ENCODE measurements at places on chromosomes 13 and 19. TPM values are rescaled to one million over a fixed set of nuclear protein-coding genes. Genes with fewer than 3 reads are reported as not detected.

Gene SYT3
- not detected for total RNA-seq

DNA sequence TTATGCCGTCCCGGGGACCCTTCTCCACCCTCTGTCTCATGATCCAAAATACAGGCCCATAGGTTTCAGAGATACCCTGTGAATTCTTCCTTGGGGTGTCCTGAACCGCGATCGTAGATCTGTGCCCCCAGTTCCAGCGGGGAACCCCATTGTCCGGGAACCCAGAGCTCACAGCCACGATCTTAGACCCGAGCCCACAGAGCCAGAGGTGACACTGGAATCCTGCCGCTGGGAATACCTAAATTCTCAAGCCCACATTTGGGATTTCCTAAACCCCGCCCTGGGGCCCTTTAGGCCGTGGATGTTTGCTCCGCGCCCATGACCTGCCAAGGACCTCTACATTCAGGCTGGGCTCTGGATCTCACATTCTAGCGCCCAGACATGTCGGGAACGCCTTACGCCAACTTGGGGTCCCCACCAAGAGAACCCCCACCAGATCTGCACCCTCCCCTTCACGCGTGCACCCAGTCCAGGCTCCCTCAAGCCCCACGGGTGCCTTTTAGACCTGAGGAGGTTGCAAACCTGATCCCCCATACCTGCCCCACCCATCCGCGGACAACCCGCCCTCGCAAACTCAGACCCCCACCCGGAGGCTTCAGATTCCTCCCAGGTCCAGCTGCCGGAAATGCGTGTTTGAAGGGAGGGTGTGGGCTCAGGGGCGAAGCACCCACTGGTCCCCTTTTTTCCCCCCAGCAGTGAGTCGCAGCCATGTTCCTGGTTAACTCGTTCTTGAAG, 605 bp downstream of the CAPNS1 start:
- peaks cover 34% of the 10 kb centered on the region for H3K4me1 ChIP-seq
- peak; percentile 38 for DNase-seq
- H3K4me3 ChIP-seq: peak overlapping the region; percentile 99
- H3K27me3 ChIP-seq: no peaks in the 10 kb centered on the region
- peaks cover 6% of the 10 kb centered on the region for H3K36me3 ChIP-seq

- H3K27me3 ChIP-seq: no peaks in the 10 kb centered on the region
- H3K4me1 ChIP-seq: peaks cover 31% of the 10 kb centered on the region
- no peak for DNase-seq
- no peak overlapping the region for H3K4me3 ChIP-seq
- H3K36me3 ChIP-seq: peaks cover 32% of the 10 kb centered on the region
- no peak overlapping the region for H3K27ac ChIP-seq
Observed at GRCh38 chr19:13990085-13990484, 16.0 kb downstream of the RFX1 start.

Gene CDX2
- not detected for total RNA-seq

Gene KIR2DL1
- not detected for total RNA-seq

Data from heart right ventricle (tissue), 16 donors.